MG63 (cell line): ENCODE measurements at places on chromosomes 11 and 22. TPM values are rescaled to one million over a fixed set of nuclear protein-coding genes. Genes with fewer than 3 reads are reported as not detected.

The HORMAD2 gene
- not detected in 2 replicates for total RNA-seq

The C22orf39 gene
- total RNA-seq, result 33.0 and 38.7 TPM in 2 replicates

The MS4A15 gene
- total RNA-seq, result not detected in 2 replicates

The SLC6A5 gene
- total RNA-seq, result not detected in 2 replicates

The DLG2 gene
- 0.10 TPM in 1 of 2 replicates, not detected in the other for total RNA-seq

The OR52E8 gene
- total RNA-seq, result not detected in 2 replicates

The MUC2 gene
- total RNA-seq, result not detected in 2 replicates

The PDE2A gene
- total RNA-seq, result not detected in 2 replicates

The RBM14 gene
- 19.9 and 27.4 TPM in 2 replicates for total RNA-seq

The INPP5J gene
- not detected in 2 replicates for total RNA-seq

The DRD2 gene
- total RNA-seq, result 2.7 TPM in 1 of 2 replicates, not detected in the other

The GSTT2B gene
- total RNA-seq, result 23.8 and 23.9 TPM in 2 replicates

The FOLR3 gene
- total RNA-seq, result 1.1 and 4.5 TPM in 2 replicates

The HIPK3 gene
- total RNA-seq, result 36.4 and 47.7 TPM in 2 replicates

The AGBL2 gene
- not detected in 2 replicates for total RNA-seq

The INSC gene
- 4.1 and 6.2 TPM in 2 replicates for total RNA-seq

The CAPN1 gene
- 99.3 and 167 TPM in 2 replicates for total RNA-seq

The FOLR2 gene
- total RNA-seq, result not detected in 2 replicates

The RAC2 gene
- total RNA-seq, result not detected in 2 replicates

The UPB1 gene
- total RNA-seq, result not detected in 2 replicates

The C11orf52 gene
- total RNA-seq, result not detected in 2 replicates

The GRM5 gene
- not detected in 2 replicates for total RNA-seq

The KCNJ1 gene
- not detected in 2 replicates for total RNA-seq

The NPAS4 gene
- not detected in 2 replicates for total RNA-seq

The PNPLA5 gene
- not detected in 2 replicates for total RNA-seq

The TMEM218 gene
- 27.7 and 31.6 TPM in 2 replicates for total RNA-seq

The FAU gene
- 283 and 364 TPM in 2 replicates for total RNA-seq

The TUB gene
- 19.2 and 23.6 TPM in 2 replicates for total RNA-seq

The FLRT1 gene
- total RNA-seq, result 0.25 TPM in 1 of 2 replicates, not detected in the other

The SCN2B gene
- not detected in 2 replicates for total RNA-seq

The OR51E2 gene
- 0.23 and 3.5 TPM in 2 replicates for total RNA-seq

The MOGAT2 gene
- total RNA-seq, result not detected in 2 replicates

The SSTR3 gene
- total RNA-seq, result not detected in 2 replicates

The C11orf86 gene
- 0.59 TPM in 1 of 2 replicates, not detected in the other for total RNA-seq

The TIGD3 gene
- 0.36 and 2.2 TPM in 2 replicates for total RNA-seq

The P2RY6 gene
- 6.7 and 23.4 TPM in 2 replicates for total RNA-seq

The HYLS1 gene
- 10.9 and 15.1 TPM in 2 replicates for total RNA-seq

The OR8A1 gene
- total RNA-seq, result not detected in 2 replicates

The TMEM191B gene
- total RNA-seq, result not detected in 2 replicates

The GRAP2 gene
- total RNA-seq, result not detected in 2 replicates

The UQCC3 gene
- total RNA-seq, result 16.4 and 22.2 TPM in 2 replicates

The PRAME gene
- total RNA-seq, result 108 and 113 TPM in 2 replicates

The LIF gene
- 11.1 and 13.0 TPM in 2 replicates for total RNA-seq

The KCNJ4 gene
- total RNA-seq, result not detected in 2 replicates

The ST14 gene
- not detected in 2 replicates for total RNA-seq

The A4GALT gene
- total RNA-seq, result 9.1 and 17.9 TPM in 2 replicates

The OR5B21 gene
- not detected in 2 replicates for total RNA-seq

The DKK3 gene
- total RNA-seq, result 228 and 269 TPM in 2 replicates

The KCTD14 gene
- 5.8 and 12.8 TPM in 2 replicates for total RNA-seq

The PDE3B gene
- total RNA-seq, result not detected in 2 replicates

The SPI1 gene
- not detected in 2 replicates for total RNA-seq

The SYT13 gene
- not detected in 2 replicates for total RNA-seq

The HOATZ gene
- not detected in 2 replicates for total RNA-seq

The SAC3D1 gene
- total RNA-seq, result 42.1 and 54.8 TPM in 2 replicates

The JHY gene
- total RNA-seq, result 0.53 and 1.6 TPM in 2 replicates

The MYEOV gene
- total RNA-seq, result 1.2 and 1.3 TPM in 2 replicates

The FAM180B gene
- not detected in 2 replicates for total RNA-seq

The WDR74 gene
- total RNA-seq, result 135 and 139 TPM in 2 replicates

The KCNK4 gene
- total RNA-seq, result not detected in 2 replicates
